Activated gamma-delta T cell (primary cell): ENCODE measurements at places on chromosomes 3 and 15.

DNA sequence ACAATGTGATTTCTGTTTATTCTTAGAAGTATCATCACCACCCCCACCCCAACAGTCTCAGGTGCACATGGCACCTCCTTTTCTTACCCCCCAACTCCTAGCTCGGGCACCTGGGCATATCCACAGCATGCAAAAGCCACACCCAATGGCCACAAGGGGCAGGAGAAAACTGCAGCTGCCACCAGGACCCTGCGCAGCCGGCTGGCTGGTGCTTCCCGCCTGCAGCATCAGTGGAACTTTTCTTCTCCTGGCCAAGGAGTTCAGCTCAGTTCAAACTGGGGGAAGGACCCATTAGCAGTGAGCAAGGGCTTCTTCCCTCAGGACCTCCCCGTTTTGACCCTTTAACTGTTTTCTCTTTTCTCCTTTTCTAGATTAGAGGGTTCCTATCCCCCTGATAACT, 44.8 kb downstream of the TM4SF18 start:
- no peak for DNase-seq

GRCh38 chr15:73340502-73341192, 28.1 kb downstream of the HCN4 start:
- DNase-seq, result no peak

GRCh38 chr15:64010719-64011118, 35.6 kb downstream of the DAPK2 start:
- no peak for DNase-seq

DNA sequence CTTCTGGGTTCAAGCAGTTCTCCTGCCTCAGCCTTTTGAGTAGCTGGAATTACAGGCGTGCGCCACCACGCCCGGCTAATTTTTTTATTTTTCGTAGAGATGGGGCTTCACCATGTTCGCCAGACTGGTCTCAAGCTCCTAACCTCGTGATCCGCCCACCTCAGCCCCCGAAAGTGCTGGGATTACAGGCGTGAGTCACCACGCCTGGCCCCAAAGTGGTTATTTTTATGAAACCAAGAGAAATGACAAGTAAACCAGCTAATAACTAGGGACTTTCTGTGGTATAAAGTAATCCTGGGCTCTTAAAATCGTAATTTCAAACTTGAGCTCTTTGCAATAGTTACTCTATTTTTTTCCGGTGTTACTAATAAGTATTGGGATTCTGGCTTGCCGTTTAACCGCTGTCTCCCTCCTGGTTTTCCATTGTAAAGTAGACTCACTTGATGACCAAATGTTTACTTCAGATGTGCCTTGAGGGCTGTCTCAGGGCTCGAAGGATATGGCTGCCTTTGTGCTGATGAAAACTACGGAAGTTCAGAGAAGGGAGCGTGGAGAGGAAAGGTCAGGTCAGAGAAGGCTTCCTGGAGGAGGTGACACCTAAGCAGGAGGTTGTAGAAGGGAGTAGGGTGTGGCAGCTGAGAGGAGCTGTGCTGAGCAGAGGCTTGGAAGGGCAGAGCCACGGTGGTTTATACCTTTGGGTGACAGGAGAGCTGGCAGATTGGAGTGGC, 4.2 kb downstream of the ZSCAN2 start:
- DNase-seq, result no peak

DNA sequence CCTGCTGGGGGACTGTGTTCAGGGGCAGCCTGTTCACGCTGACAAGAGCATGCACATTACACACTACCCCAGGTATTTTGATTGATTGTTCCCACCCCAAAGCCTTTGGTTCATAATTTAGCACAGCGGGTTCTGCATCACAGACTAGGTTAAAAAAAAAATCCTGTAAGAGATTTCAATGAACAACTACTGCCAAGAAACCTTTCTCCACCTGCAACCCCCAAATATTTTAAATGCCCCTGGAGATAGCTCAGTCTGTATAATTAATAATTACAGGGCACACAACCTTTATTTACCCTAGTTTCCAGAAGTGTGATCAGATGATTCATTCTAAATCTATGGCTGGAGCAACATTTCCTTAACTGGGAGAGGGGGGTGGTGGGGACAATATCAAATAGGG, 87.6 kb downstream of the NR2F2 start:
- no peak for DNase-seq

GRCh38 chr3:122676759-122677158, 3.9 kb upstream of the PARP14 start:
- no peak for DNase-seq

DNA sequence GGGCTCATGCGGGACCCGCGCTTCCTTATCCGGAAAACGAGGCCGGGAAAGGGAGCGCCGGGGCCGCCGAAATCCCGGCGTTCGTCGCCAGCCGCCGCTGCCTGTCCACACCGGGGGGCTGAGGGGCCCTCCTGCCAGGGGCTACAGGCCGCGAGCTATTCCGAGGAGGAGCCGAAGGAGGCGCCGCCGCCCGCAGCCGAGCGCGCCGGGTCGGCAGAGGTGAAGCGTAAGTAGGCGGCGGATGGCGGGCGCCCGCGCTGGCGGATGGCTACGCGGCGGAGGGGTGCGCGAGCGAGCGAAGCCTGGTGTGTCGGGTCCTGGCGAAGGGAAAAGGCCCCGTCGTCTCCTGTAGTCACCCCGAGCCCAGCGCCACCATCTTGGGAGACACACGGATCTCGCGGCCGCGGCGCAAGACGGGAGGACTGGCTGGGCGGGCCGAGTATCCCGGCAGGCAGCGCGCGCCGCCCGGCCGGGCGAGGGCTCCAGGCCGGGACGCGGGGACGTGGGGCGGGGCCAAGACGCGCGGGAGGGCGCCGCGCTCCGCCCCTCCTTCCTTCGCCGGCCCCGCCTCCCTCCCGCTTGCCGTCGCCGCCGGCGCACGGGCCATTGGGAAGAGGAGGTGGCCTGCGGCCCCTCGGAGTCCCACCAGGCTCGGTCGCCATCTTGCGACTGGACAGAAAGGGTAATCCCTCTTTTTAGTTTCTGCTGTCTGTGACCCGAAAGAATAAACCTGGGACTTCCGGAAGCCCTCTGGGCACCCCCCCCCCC, at the start of gene UBE3A:
Gene UBE3A, minus strand, starts transcription at position 424 of the 768 bp plus-strand sequence. CDS start 29,917 bp downstream, outside the sequence.
- DNase-seq, result peak; percentile 83

GRCh38 chr3:73144828-73145227, 83.4 kb downstream of the EBLN2 start:
- no peak for DNase-seq

DNA sequence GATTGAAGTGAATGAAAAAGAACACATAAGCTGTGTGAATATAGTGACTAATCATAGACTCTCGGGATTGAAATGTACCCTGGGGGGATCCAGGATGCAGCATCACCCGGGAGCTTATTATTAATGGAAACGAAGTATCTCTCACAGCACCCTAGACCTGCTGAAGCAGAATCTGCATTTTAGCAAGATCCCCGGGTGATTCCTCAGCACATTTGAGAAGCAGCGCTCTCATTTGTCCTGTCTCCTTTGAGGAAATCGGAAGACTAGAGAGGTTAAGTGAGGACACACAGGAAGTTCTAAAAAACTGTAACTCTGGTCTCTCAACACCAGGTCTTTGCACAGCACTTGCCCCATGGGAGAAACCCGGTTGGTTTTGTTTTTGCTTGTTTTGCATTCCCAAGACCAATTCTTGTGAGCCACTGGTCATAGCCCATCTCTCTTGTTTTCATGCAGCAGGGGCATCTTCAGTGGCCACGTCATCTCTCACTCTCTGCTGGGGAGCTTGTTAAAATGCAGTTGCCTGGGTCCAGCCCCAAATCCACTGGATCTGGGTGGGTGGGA, 30.2 kb downstream of the ZNF710 start:
- no peak for DNase-seq

DNA sequence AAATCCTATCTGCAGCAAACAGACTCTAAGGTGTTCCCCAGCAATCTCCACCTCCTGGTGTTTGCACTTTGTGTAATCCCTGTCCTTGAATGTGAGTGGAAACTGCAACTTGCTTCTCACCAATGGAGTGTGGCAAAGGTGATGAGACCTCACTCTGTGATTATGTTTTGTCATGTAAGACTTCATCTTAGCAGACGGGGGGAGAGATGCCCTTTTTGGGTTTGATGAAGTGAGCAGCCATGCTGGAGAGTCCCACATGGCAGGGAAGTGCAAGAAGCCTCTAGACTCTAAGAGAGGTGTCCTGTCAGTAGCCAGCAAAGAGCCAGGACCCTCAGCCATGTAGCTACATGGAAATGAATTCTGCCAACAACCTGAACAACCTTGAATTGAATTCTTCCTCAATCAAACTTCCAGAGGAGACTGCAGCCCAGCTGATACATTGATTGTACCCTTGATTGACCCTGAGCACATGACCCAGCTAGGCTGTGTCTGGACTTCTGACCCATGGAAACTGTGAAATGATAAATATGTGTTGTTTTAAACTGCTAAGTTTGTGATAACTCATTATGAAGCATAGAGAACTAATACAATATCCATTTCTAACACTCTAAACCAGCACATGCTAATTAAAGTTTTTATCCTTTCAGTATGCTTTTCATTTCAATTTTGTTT, 71.4 kb upstream of the RASGRF1 start:
- DNase-seq, result no peak

DNA sequence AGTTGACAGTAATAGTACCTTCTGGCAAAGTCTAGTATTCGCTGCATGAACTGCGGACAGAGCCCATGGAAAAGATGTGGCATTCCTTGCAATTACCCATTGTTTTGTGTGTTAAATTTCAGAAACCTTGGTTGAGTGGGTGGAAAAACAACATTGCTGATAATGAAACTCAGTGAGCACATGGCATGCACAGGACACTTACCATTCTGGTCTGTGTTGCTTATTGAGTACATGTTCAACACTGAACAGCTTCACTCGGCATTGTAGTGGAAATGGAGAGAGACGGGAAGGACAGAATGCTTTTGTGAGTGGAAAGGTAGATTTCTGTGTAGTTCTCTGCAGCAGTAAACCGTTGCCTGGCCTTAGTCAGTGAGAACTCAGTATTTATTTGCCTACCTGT, 165.3 kb downstream of the FNDC3B start:
- no peak for DNase-seq

DNA sequence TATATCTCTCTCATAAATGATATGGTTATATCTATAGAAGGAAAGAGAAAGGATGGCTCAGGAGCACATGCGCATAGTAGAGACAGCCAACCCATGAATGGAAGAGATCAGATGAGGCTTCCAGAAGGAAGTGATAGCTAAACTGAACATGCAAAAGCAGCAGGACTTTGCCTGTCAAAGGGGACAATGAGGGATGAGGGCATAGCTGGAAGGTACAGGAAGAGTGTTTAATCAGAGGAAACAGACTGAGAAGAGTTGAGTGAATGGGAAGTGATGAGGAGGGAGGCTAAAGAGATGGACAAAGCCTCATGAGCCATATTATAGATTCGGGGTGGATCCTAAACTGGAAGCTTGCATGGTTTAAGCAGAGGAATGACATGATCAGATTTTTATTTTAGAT, 26.5 kb upstream of the VEPH1 start:
- DNase-seq, result no peak

DNA sequence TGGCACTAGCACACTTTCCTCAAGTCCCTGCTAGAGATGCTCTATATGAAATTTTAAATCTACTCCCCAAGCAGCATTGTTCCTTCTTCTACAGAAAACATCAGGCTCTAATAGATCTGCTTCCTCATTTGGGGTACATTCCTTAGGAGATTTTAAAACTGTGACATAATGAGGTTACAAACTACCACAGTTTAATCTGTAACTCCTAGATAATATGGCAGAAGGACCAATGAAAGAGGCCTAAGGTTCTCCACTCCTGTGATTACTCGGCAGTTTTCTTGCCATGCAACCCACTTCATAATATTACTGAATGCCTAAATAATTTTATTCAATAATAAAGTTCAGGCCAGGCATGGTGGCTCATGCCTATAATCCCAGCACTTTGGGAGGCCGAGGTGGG, 16.1 kb downstream of the ZNF106 start:
- no peak for DNase-seq

DNA sequence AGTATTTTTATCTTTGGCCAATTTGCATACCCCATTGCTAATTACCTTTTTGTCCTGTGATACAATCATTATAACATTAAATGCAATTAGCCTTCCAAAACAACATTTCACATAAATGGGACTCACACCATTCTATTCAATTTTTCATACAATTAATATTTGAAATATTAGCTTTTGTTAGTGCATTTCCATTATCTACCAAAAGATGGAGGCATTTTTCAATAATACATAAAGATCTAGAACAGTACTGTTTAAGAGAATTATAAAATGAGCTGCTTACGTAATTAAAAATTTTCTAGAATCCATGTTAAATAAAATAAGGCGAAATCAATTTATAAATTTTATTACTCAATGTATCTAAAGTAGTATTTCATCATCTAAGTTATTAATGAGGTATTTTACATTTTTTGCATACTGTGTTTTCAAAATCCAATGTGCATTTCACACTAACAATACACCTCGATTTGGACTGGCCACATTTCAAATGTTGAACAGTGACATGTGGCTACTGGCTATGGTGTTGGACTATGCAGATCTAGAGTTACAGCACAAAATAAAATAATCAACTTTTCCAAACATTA, 74.3 kb downstream of the TJP1 start:
- no peak for DNase-seq

DNA sequence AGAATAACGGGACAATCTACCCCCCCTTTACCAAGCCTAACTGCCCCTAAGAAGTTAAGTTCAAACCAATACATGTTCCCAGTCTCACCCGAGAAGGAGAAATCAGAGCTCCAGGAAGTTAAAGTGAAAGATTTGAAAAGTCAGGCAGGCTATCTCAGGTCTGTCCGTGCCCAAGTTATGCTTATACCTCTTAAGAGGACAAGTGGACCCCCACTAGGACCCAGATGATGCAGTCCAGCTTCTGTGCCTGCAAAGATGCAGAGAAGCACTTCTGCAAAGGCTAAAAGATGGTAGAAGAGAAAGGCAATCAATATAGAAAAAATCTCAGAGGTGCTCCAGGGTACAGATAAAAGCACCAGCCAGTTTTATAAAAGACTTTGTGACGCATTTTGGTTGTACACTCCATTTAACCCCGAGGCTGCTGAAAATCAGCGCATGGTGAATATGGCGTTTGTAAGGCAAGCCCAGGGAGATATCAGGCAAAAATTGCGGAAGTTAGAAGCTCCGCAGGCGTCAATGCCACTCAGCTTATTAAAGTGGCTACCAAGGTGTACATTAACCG, 9.8 kb upstream of the SLC9C1 start:
- DNase-seq, result no peak

DNA sequence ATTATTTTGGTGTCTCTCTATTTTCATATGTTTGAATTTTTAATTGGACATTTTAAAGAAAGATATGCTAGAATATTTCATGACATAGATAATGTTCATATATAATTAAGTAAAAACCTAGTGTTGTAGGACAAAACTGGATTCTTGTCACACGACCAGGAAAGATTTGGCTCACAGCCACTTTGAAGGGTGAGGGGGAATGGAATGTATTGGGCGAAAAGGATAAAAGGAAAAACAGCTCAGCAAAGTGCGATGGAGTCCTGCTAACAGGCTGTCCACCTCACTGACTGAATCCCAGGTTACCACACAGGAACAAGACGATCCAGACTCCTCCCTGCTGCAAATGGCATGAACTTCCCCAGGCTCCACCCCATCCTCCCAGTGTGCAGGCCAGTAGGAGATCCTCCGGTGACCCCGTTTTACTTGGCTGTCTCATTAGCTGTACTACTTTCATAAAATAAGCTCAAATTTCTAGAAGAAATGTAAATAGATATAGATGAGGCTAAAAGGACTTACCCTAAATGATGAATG, 186.2 kb downstream of the CD47 start:
- DNase-seq, result no peak
